Esophagus mucosa (tissue), 1 donor: ENCODE measurements at places on chromosomes 12 and 14.

GRCh38 chr12:99852666-99853065, 132.1 kb downstream of the ANKS1B start:
- ATAC-seq: no peak

DNA sequence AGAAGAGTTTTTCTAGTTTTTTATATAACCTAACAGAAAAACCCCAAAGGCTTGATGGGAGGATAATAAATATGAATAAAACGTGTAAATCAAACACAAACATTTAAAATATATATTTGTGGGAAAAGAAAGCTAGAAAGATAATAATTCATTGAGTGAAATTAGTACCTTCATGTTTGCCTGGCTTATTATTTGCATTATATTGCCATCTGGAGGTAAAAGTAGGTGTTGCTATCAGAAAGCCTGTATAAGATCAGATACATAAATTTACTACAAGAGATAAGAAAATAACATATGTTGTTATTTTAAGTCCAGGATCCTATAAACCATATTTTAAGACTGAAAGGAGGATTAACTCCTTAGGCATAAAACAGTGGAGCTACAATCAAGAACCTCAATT, 77.7 kb downstream of the NTS start:
- ATAC-seq: no peak

- ATAC-seq: no peak
Observed at GRCh38 chr12:119082496-119082895, 96.2 kb upstream of the HSPB8 start.

DNA sequence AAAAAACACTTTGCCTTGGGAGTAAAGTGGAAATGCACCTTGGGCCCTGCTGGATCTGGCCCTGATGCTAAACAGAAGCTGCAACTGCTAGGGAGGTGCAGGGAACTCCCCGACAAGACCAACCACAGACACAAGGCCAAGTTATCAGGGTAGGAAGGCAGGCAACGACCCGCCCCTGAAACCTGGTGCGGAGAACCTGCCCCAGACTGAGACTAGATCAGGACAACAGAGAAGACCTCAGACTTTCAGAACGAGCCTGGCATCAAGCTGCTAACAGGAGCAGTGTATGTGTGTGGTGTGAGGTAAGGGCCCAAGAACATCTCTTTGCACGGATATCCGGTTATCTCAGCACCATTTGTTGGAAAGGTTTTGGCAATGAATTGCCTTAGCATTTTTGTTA, 233.7 kb upstream of the RTL1 start:
- no peak for ATAC-seq

DNA sequence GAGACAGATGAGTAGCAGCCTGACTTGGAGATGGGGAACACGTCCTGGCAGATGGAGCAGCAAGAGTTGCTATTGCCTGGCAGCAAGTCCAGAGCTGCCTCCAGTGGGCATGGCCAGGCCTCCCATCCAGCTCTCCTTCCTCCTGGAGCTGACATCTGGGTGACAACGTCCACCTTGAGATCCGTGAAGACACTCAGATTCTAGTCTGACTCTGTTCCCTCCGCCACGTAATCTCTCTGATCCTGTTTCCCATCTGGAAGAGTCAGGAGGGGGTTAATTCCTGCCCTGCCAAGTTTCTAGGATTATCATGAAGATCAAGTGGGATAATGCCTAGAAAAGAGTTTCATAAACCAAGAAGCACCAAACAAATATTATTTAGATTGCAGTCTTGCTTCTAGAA, 65.3 kb upstream of the FAM181A start:
- no peak for ATAC-seq

DNA sequence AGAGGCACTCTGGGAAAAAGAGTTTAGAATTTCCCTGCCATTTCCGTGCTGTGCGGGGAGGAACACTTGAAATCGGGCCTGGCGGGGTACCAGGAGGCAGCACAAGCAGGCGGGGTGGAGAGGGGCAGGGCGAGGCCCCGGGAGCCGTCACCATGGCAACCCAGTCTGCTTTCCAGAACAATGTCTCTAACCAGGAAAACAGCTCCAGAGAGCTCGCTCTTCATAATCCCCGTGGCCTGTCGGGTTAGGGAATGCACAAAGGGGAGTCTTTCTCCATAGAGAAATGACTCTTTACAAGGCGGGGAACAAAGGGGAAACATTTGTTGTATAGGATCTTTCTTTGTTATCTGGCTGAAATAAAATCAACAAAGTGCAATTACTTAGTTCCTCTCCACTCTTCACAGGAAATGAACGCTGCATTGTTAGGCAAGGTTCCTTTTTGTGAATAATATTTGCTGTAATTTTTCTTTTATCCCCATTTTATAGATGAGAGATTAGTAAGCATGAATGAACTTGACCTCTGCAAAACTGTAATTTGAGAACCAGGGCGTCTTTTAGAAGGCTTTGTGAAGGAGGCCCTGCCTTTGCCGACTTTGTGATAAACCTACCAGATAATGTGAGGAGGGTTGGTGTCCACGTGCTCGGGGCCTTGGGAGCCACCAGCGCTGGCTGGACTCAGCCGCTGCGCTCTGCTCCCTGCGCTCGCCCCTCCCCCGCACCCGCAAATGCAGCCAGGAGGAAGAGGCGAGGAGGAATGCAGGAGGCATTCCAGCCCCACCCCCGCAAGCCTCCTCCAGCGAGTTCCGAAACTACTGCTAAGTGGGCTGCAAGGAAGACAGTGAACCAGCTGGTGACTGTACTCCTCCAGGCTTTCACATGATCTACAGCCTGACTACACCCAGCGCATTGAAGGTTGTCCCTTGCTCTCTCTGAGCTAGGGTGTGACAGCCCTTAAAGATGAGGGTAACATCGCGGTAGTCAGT, 105.2 kb upstream of the ATF7IP start:
- ATAC-seq: peak; percentile 73

GRCh38 chr14:74955229-74956026, at the start of gene PGF:
Gene PGF (minus strand): TSS chr14:74955597. CDS start chr14:74955242, 355 bp downstream.
- peak; percentile 69 for ATAC-seq

- no peak for ATAC-seq
Observed at GRCh38 chr12:2560356-2560755, 234.4 kb upstream of the FKBP4 start.

DNA sequence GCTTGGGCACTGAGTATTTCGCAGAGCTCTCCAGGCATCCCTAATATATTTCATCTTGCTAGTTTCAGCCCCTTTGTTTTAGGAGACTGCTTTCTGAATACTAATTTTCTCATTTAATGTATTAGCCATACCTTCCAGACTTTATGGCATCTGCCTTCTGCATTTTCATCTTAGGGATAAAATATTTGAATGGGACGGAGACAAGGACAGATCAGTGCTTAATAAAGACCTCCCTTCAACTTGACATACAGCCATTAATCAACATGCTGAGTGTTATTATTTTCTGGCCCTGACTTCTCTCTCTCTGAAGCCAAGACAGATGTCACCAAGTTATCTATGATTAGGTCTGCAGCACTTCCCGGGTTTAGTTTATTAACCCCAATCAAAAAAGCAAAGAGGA, 42.4 kb downstream of the CACNA2D4 start:
- ATAC-seq: no peak

DNA sequence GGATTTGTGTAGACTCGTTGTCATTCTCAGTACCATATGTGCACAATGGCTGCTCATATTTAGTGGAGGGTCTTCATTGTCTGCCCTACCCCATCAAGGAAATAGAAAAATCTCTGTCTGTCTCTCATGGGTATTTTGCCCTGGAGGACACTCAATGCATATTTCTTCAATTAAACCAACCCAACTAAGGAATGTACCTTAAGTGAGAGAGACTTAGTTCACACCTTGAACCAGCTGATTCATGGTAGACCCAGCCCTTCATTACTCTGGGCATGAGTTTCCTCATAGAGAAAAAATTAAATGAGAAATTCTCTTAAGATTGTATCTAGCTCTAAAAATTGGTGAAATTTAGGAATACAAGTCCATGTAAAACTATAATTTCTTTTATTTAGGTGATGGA, 107.1 kb upstream of the PLEKHG7 start:
- peak; percentile 64 for ATAC-seq

DNA sequence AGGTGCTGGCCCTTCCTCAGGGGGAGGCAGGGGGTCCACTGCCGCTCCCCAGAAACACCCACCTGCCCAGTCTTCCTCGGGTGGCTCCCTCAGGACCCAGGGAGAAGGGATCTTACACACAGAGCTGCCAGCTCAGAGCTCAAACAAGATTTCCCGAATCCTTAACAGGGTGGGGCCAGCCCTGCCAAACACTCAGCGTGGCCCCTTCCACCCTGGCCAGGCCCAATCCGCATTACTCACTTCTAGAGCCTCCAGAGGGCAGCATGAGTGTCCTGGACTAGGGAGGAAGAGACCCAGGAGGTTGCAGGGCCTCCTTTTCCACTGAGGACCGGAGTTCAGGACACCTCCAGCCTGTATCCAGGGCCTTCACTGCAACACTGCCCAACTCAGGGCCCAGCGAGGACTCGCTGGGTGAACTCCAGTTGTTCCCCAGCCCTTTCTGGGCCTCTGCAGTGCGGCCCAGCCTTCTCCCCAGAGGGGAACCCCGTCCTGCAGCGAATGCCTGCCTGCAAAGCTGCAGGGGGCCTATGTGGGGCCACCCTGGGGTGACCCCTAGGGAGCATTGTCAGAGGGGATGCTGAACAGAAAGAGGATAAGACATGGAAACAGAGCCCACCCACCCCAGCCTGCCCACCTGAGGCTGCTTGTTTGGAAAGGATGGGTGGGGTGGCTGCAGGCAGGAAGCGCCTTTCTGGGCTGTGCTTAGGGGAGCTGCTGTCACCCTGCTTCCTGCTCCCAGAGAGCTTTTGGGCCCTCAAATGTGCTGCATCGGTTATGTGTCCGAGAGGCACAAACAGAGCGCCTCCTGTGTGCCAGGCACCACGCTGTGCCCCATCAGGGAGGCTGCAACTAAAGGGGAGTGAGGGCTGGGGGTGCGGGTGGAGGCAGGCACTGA, 43.8 kb downstream of the CCNK start:
- ATAC-seq: peak; percentile 59

GRCh38 chr12:79886917-79887519, 47.9 kb downstream of the PPP1R12A start:
- peak; percentile 56 for ATAC-seq

DNA sequence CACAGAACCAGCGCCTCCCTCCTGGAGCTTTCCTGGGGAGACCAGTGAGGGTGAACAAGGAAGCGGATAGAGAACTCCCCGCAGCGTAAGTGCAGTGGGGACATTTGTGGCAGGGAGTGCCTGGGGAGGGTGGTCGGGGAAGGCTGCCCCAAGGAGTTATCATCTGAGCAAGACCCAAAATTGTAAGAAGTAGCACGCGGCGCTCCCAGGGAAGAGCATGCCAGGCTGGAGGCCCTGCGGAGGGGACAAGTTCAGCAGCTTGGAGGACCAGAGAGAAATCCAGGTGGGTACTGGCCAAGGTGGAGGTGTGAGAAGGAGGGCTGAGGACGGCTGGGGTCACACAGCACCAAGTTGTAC, 46.2 kb upstream of the RIMBP2 start:
- ATAC-seq: no peak

- no peak for ATAC-seq
Observed at GRCh38 chr12:93390549-93391297, 13.0 kb downstream of the NUDT4 start.

DNA sequence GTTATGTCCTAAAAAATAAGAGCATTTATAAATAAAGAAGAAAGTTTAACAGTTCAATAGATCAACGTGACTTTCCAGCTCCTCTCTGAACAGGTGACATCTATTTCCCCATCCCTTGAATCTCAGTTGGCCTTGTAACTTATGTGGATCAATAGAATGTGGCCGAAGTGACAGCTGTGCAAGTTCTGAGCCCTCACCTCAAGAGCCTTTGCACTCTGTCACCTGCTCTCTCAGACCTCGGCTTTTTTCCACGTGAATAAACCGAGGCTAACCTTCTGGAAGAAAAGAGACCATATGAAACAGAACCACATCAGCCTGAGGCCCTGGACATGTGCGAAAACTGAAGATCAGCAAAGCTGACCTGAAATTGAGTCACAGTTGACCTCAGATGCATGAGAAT, 253.0 kb downstream of the DAD1 start:
- no peak for ATAC-seq

DNA sequence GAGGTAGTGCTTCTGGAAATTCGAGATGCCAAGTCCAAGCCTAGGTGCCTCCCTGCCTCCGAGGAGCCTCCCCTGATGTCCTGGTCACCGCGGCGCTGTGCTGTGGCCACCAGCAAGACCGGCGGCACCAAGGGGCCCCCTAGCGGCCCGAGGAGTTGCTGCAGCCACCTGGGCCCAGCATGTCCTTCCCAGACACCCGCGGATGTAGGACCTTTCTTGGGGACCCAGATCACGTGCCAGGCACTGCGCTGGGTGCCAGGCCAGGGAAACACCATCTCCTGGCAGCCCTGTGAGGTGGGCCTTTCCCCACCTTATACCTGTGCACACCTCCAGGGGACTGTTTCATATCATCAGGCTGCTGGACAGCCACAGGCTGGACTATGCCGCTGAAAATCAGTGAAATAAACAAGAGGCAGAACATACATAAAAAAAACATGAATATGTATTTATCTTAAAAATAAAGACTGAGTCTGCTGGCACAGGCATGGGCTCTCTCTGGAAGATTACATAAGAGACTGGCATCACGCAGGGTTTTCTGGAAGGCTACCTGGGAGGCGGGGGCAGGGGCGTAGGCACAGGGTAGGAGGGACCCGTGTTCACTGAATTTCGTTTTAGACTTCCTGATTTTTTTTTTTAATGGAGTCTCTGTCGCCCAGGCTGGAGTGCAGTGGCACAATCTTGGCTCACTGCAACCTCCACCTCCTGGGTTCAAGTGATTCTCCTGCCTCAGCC, 15.9 kb upstream of the HHIPL1 start:
- peak; percentile 79 for ATAC-seq

- no peak for ATAC-seq
Observed at GRCh38 chr12:131090274-131091210, 136.8 kb downstream of the ADGRD1 start.

GRCh38 chr12:2447861-2448260, 346.9 kb upstream of the FKBP4 start:
- no peak for ATAC-seq

GRCh38 chr14:105300542-105301102, at the start of gene BRF1:
Gene BRF1 (minus strand): TSS chr14:105301001. CDS start chr14:105300629, 372 bp downstream.
- ATAC-seq: peak; percentile 91

- ATAC-seq: peak; percentile 45
Observed at GRCh38 chr12:103758310-103759089, 82.5 kb downstream of the NT5DC3 start.

DNA sequence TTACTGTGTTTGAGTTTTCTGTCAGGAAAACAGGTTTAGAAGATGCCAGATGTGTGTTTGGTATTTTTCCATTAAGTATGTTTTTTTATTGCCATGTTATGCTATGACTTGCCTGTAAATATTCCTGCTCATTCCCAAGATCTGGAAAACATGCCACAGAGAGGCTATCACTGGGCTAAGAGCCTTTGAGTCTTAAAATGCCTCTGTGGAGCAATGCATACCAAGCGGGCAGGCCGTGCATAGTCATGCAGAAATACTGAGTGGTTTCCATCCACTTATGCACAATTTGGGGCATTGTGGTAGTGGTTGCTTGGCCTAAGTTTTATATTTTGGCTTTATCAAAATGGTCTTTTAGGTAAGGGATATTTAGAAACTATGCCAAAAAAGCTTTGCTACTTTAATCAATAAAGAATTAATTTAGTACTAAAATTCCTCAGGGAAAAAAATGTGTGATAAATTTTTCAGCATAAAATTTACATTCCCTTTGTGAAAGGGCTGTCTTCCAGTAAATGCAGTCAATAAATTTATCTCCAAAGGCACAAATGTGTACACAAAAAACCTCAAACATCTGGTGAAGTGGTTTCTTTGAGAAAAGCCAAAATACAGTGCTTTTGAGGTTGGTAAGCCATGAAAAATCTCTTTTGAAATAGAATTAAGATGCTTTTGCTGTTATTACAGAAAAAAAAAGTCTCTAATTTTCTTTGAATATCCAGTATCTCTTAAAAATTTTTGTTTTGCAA, 341.3 kb upstream of the FBXO33 start:
- no peak for ATAC-seq
